ENCODE measurements at places on chromosomes 3 and 15. TPM values are rescaled to one million over a fixed set of nuclear protein-coding genes. Genes with fewer than 3 reads are reported as not detected.

PTH1R gene
- total RNA-seq = not detected

IL16 gene
- 83.2 TPM for total RNA-seq

CCDC39 gene
- not detected for total RNA-seq

VPS18 gene
- 16.0 TPM for total RNA-seq

PROS1 gene
- 0.57 TPM for total RNA-seq

SLC51A gene
- not detected for total RNA-seq

ATP13A4 gene
- total RNA-seq = 2.1 TPM

NCEH1 gene
- 11.2 TPM for total RNA-seq

ISLR gene
- total RNA-seq = not detected

EPHB1 gene
- total RNA-seq = not detected

BUB1B gene
- 65.4 TPM for total RNA-seq

BFSP2 gene
- total RNA-seq = 0.61 TPM

AGBL1 gene
- not detected for total RNA-seq

CCR3 gene
- total RNA-seq = not detected

PLA2G4D gene
- total RNA-seq = not detected

ZNF197 gene
- 13.0 TPM for total RNA-seq

CFAP161 gene
- not detected for total RNA-seq

LDHAL6B gene
- not detected for total RNA-seq

POLR2H gene
- total RNA-seq = 190 TPM

ABHD10 gene
- 49.0 TPM for total RNA-seq

SCG3 gene
- total RNA-seq = not detected

RPSA gene
- total RNA-seq = 2,408 TPM

CDHR4 gene
- not detected for total RNA-seq

PATL2 gene
- total RNA-seq = 4.8 TPM

Measured in activated CD8-positive, alpha-beta memory T cell treated with anti-CD3 and anti-CD28 coated beads for 36 hours (primary cell).